ENCODE measurements at places on chromosomes 6 and 20. TPM values are rescaled to one million over a fixed set of nuclear protein-coding genes. Genes with fewer than 3 reads are reported as not detected.

Gene PDYN
- not detected for total RNA-seq

DNA sequence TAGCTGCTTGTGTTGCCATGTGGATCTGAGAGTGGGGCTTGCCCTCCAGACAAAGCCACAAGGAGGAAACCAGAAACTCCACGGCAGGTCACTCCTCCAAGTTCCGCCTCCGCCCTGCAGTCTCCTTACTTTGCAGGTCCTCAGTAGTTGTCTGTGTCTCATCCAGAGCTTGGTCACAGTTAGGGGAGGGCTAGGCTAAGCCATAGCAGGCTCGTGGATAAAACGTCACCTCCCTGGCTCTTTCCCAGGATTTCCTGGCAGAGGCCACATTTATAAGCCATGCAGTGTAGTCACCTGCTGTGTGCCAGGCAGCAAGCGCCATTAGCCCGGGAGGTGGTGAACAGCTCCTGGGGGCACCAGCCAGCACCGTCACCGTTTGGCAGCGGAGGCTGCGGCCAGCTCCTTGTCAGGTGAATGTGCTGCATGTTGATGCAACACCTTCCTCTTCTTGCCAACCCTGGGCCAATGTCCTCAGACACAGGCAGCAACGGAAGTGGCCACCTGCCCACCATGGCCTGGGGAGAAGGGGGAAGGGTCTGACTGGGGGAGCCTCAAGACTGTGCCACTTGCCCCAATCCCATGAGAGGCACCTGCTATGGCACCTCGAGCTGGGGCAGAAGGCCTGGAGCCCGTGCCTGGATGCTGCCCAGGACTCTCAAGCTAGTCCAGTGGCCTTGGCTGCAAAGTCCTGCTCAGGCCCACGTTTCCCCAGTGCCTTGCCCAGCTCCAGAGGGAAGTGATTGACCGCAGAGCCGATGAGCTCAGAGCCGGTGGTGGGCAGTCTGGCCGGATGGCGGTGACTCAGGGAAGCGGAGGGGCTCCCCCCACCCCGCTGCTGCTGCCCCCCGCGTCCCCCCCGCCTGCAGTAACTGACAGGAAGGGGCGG, 39.0 kb upstream of the SLCO4A1 start:
- H3K4me3 ChIP-seq, result peak overlapping the region; percentile 32
- DNase-seq, result peak; percentile 45
- H3K36me3 ChIP-seq, result no peaks in the 10 kb centered on the region
- peak overlapping the region; percentile 44 for H3K27ac ChIP-seq
- H3K4me1 ChIP-seq, result peaks cover 8% of the 10 kb centered on the region

- H3K36me3 ChIP-seq, result no peaks in the 10 kb centered on the region
- DNase-seq, result no peak
- no peaks in the 10 kb centered on the region for H3K27me3 ChIP-seq
- H3K27ac ChIP-seq, result no peak overlapping the region
- no peak overlapping the region for H3K4me3 ChIP-seq
- peaks cover 8% of the 10 kb centered on the region for H3K4me1 ChIP-seq
These were observed 84.1 kb downstream of the SLC23A2 start for GRCh38 chr20:4916971-4917881.

- H3K4me3 ChIP-seq, result no peak overlapping the region
- peak; percentile 73 for DNase-seq
- H3K27me3 ChIP-seq, result no peaks in the 10 kb centered on the region
- H3K27ac ChIP-seq, result peak overlapping the region; percentile 71
- peaks cover 50% of the 10 kb centered on the region for H3K4me1 ChIP-seq
These were observed 50.5 kb downstream of the EBF4 start for GRCh38 chr20:2742934-2743559.

GRCh38 chr20:32831982-32832381, 12.2 kb downstream of the MAPRE1 start:
- no peak overlapping the region for H3K27ac ChIP-seq
- peaks cover 31% of the 10 kb centered on the region for H3K4me1 ChIP-seq
- H3K4me3 ChIP-seq, result no peak overlapping the region
- DNase-seq, result no peak

DNA sequence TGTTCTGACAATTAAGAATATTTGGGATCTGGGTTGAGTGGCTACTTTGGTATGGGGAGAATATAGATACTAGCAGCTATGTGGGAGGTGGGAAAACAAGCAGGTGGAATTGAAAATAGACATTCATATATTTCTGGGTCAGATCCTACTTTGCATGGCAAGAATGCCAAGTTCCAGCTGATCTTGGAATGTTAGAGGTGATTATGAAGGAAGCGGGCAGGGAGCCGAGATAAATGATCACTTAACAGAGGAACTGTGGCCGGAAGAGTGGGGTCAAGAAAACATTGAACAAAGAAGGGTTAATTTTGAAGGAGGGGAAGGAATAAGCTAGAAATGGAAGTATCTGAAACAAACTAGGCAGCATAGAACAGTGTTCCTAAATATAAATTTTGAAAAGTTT, 15.4 kb downstream of the PLCB1 start:
- no peaks in the 10 kb centered on the region for H3K36me3 ChIP-seq
- H3K4me1 ChIP-seq, result peaks cover 21% of the 10 kb centered on the region
- H3K27me3 ChIP-seq, result no peaks in the 10 kb centered on the region

DNA sequence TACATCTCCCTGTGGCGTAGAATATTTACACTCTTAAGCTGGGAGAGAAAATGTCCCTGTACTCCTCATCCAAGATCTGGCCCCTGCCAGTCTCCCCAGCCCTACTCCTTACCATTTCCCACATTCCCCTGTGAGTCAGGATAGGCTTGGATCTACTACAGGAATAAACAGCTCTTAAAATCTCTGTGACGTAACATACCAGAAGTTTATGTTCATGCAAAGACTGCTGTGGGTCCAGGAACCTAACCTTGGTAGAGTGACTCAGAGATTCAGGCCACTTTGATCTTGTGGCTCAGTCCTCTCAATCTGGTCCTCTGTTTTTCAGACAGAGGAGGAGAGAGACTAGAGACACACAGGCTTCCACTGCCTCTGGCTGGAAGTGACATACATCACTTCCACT, 38.5 kb upstream of the GPR6 start:
- H3K27ac ChIP-seq, result no peak overlapping the region
- H3K4me1 ChIP-seq, result no peaks in the 10 kb centered on the region
- H3K27me3 ChIP-seq, result peaks cover 15% of the 10 kb centered on the region

Gene IL22RA2
- not detected for total RNA-seq

- peaks cover 13% of the 10 kb centered on the region for H3K4me1 ChIP-seq
- no peaks in the 10 kb centered on the region for H3K36me3 ChIP-seq
- H3K4me3 ChIP-seq, result peak overlapping the region; percentile 38
- no peak for DNase-seq
These were observed 91.9 kb downstream of the PLCB4 start for GRCh38 chr20:9160757-9161156.

- H3K4me3 ChIP-seq, result no peak overlapping the region
- H3K27me3 ChIP-seq, result no peaks in the 10 kb centered on the region
- H3K36me3 ChIP-seq, result no peaks in the 10 kb centered on the region
These were observed 52.0 kb upstream of the PRELID3B start for GRCh38 chr20:59094576-59094975.

Gene FAM83C
- total RNA-seq, result 0.15 TPM

DNA sequence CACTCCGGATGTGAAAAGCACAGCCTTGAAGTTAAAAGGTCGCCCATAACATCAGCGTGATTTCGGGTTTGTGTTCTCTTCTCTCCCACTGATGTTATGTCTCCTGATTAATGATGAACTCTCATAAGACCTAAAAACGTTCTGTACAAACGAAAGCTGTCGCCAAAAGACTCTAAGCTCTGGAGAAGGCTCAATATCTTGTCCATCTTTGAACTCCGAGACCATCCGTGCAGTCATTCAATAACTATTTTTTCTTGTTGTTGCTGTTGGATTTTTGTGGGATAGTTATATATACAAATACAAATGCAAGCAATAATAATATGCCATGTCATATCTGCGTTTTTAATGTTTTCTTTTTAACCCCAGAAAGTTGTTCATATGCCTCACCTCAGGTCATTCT, 291.8 kb upstream of the MARCKS start:
- H3K4me1 ChIP-seq, result no peaks in the 10 kb centered on the region
- no peak overlapping the region for H3K27ac ChIP-seq
- no peaks in the 10 kb centered on the region for H3K36me3 ChIP-seq

Gene SALL4
- 0.38 TPM for total RNA-seq

GRCh38 chr6:408599-409102, 17.1 kb downstream of the IRF4 start:
- peaks cover 43% of the 10 kb centered on the region for H3K36me3 ChIP-seq
- no peak overlapping the region for H3K4me3 ChIP-seq
- no peaks in the 10 kb centered on the region for H3K27me3 ChIP-seq
- DNase-seq, result no peak

- H3K36me3 ChIP-seq, result no peaks in the 10 kb centered on the region
- H3K27ac ChIP-seq, result no peak overlapping the region
- H3K4me1 ChIP-seq, result peaks cover 7% of the 10 kb centered on the region
- no peaks in the 10 kb centered on the region for H3K27me3 ChIP-seq
- no peak overlapping the region for H3K4me3 ChIP-seq
These were observed 107.7 kb upstream of the BTN3A2 start for GRCh38 chr6:26257272-26257671.

- no peaks in the 10 kb centered on the region for H3K4me1 ChIP-seq
- no peak for DNase-seq
- H3K27ac ChIP-seq, result no peak overlapping the region
- H3K36me3 ChIP-seq, result no peaks in the 10 kb centered on the region
These were observed 85.8 kb upstream of the CCDC167 start for GRCh38 chr6:37585523-37585905.

- H3K4me3 ChIP-seq, result no peak overlapping the region
- DNase-seq, result peak; percentile 7
- peaks cover 7% of the 10 kb centered on the region for H3K27me3 ChIP-seq
These were observed 104.6 kb upstream of the EXOC2 start for GRCh38 chr6:797479-798077.

Gene DNMT3B
- 0.80 TPM for total RNA-seq

Gene CCN6
- not detected for total RNA-seq

GRCh38 chr6:137217801-137218472, 1.2 kb downstream of the IFNGR1 start:
- H3K36me3 ChIP-seq, result no peaks in the 10 kb centered on the region
- peak overlapping the region; percentile 90 for H3K27ac ChIP-seq
- H3K4me3 ChIP-seq, result peak overlapping the region; percentile 78
- no peaks in the 10 kb centered on the region for H3K27me3 ChIP-seq

DNA sequence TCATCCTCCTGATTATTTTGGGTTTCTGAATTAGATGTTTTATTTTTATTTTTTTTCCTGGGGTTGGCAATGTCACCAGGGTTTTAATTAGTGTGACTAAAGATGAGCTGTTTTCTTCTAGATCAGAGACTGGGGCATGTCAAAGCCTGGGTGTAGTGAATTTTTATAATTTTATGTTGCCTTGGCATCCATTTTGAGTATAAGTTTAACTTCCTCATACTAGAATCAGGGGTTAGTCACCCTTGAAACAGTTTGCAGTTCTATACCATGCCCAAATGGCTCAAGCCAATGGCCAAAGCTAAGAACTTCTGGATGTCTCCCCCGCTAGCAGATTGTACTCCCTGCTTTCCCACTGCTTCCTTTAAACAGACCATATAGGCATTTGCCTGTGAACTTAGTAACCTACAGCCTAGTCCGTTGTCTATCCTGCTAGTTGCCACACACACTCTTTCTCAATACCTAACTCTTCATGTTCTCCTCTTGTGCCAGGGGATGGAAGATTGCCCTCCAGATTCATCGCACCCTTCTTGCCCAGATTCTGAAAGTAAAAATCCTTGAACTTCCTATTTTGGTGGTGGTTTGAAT, 54.5 kb downstream of the KIAA0408 start:
- no peaks in the 10 kb centered on the region for H3K27me3 ChIP-seq
- no peak for DNase-seq
- H3K4me3 ChIP-seq, result no peak overlapping the region
- no peaks in the 10 kb centered on the region for H3K4me1 ChIP-seq
- no peaks in the 10 kb centered on the region for H3K36me3 ChIP-seq
- H3K27ac ChIP-seq, result no peak overlapping the region

DNA sequence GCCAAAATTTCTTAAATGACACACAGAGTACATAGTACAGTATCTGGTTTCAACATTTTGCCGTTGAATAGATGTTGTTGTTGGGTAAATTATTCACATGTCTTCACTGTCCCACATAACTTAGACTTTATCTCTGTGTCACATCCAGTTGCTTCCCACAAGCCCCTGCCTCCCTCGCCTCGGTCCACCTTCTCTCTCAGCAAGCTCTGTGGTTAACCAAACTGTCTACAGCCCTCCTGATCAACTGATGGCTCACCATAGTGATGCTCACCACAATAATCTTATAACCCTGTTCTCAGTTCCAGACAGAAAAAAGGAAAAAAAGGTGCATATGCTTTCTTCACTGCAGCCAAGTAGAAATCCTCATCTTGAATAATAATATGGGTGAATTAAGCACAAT, 23.0 kb downstream of the IL17F start:
- no peaks in the 10 kb centered on the region for H3K36me3 ChIP-seq
- H3K27ac ChIP-seq, result no peak overlapping the region
- no peak for DNase-seq
- no peaks in the 10 kb centered on the region for H3K4me1 ChIP-seq
- no peaks in the 10 kb centered on the region for H3K27me3 ChIP-seq

DNA sequence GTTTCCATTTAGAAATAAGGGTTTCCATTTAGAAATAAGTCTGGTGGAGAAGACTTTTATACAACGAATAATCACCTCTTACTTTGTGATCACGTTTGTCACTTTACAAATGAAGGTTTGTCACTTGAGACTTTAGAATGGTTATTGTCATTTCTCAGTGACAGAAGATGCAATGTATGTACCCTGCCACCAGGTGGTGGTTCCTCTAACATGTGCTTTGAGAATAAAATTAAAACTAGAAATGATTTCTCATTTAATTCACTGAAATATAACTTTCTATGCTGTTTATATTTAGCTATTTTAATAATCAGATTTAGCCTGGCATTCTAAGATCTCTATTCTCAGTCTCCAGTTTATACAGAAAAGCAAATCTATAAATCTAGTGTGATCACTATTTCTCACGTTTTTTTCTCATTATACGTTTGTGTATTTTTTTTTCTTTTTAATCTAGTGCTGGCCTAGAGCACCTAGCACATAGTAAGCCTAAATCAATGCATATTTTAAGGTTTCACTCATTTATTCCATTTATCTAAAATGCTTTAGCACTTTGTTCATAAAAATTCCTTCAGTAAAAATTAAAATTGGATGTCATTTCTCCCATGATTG, 57.4 kb upstream of the TFAP2D start:
- H3K36me3 ChIP-seq, result no peaks in the 10 kb centered on the region
- H3K4me1 ChIP-seq, result no peaks in the 10 kb centered on the region
- no peaks in the 10 kb centered on the region for H3K27me3 ChIP-seq
- H3K4me3 ChIP-seq, result no peak overlapping the region

DNA sequence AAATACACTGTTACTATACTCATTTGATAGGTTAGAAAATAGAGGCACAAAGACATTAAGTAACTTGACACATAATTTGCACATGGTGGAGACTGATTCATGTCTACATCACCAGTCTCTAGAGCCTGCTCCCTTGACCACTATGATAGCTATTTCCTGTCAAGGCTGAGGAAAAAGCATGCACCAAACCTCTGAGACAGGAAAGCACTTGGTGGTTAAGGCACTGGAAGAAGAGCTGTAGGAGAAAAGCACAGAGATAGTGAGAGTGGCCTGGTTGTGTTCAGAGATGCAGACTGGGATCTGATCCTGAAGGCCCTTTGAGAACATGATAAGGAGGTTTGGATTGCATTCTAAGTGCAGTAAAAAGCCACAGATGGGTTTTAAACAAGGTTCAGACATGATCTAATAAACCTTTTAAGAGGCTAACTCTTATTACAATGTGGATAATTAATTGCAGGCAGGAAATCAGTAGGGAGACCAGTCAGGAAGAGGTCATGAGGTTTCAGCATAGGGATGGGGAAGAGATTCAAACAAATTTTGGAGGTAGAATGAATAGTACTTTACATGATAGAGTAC, 168.9 kb downstream of the PHF3 start:
- H3K36me3 ChIP-seq, result no peaks in the 10 kb centered on the region
- no peak overlapping the region for H3K27ac ChIP-seq
- no peaks in the 10 kb centered on the region for H3K4me1 ChIP-seq
- H3K4me3 ChIP-seq, result no peak overlapping the region
- no peaks in the 10 kb centered on the region for H3K27me3 ChIP-seq
